ENCODE measurements at places on chromosomes 6 and 20.

DNA sequence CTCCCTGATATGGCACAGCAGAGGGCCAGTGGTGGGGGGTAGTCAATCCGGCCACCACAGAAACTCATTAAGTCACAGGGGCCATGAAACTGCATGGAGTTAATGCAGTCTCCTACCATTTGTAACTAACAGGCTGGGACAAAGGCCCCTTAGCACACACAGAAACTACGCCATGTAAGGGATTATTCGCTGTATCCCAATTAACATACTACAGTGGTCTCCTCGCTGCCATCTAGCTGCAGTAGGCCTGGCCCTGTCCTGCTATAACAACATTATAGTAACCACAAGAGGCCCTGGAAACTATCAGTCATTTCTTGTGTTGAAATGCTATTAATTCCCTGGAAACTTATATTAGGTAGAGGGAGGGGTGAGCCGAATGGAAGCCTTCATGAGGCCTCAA is 72.3 kb upstream of the CCN2 start:
- no peak for DNase-seq

DNA sequence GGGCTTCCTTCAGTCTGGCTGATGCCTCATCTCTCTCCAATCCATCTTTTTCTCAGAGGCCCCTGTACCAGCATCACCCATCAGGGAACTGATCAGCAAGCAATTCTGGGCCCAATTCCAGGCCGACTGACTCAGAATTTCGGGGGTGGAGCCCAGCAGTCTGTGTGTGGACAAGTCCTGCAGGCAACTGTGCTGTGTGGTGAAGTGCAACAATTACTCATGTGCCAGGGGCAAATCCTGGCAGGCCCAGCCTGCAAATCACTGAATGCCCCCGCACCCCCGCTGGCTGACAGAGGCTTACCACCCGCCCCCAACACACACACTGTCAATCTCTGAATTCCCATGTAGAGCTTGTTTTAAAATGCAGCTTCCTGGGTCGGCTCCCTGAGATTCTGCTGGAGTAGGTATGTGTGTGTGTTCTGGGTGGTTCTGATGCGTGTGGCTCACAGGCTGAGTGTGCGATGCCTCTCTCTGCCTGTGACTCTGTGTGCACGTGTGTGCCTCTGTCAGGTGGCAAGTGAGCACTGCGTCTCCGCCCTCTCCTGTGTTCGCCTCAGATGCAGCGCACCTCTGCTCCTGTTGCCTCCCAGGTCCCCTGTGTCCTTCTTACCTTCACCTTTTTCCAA is 45.4 kb downstream of the SSR1 start:
- DNase-seq: no peak

GRCh38 chr20:23192469-23192868 is 106.3 kb upstream of the CD93 start:
- DNase-seq: no peak

- DNase-seq: no peak
Measured at GRCh38 chr6:71383476-71383875, 94.9 kb downstream of the OGFRL1 start.

DNA sequence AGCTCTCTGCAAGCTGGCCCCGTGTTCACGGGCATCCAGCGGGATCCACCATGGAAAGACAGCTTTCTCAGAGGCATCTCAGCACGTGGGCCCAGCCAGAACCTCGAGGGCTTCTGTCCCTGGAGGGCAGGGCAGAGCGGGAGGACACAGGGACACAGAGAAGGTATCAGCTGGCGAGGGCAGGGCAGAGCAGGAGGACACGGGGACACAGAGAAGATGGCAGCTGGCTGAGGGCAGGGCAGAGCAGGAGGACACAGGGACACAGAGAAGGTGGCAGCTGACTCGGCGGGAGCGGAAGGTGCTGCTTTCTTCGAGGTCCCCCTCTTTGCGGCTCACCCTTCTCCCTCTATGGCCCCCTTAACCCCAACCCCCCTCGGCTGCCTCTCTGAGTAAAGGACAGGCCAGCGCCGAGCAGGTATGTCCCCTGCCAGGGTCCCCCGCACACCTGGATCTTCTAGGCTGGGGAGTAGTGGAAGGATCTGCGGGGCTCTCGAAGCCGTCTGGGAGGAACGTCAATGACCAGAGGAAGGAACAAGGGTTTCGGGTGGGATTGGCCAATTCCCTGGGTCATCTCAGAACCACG is 28.9 kb upstream of the BHLHE23 start:
- no peak for DNase-seq

DNA sequence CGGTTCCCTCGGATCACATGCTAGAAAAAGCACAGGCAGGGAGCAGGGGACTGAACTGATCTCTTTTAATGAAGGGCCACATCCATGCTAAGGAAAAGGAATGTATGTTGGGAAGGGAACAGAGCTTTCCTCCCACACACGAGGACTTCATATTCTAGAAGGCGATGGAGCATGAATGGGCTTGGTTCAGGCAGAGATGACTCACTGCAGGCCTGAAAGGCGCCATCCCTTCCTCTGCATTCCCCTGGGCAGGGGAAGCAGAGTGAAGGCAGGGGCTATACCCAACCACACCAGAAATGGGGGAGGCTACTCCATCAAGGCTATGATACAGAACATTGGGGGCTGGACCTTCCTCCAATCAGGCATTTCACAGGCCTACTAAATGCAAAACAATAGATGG is 30.6 kb downstream of the ELMO2 start:
- DNase-seq: no peak

- DNase-seq: no peak
Measured at GRCh38 chr6:68834551-68834950, 199.5 kb downstream of the ADGRB3 start.

DNA sequence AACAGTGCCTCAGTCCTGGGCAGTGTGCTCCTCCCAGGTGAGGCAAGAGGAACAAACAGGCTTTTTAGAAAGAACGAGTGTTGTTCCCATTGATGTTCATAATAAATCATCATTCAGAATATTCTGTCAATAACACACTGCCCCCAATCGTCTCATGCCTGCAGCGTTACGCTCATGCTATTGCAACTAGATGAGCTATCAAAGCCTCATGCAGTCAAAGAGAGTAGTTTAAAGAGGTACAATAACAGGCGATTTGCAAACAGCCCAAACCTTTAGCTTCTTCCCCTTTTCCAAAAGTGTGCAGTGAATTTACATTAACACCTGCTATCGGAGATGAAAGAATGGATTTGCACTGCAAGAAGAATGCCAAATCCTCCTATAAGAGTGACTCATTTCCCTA is 1164.7 kb upstream of the MAP3K7 start:
- DNase-seq: no peak

GRCh38 chr6:78781001-78781400 is 86.3 kb upstream of the IRAK1BP1 start:
- no peak for DNase-seq

DNA sequence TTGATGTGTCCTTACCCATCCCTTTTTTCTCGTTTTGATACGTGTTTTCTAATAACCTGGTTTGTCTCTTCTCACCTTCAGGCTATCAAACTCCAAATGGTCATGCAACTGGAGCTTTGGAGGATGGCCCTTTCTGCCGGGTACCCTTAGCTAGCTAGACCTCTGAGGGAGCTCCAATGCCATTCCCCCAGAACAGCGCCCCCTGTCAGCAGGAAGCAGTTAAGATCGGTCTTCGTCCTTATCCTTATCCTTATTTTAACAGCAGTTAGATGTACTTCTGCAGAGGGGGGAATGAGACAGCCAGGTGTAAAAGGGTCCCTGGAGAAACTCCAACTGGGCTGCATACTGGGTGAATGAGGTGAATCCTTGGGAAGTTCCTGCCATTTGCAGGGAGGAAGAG is 37.2 kb downstream of the SEL1L2 start:
- no peak for DNase-seq

- peak; percentile 13 for DNase-seq
Measured at GRCh38 chr6:42339991-42340401, 111.7 kb downstream of the TRERF1 start.

GRCh38 chr20:4150070-4150441 is 134.7 kb upstream of the RNF24 start:
- DNase-seq: no peak

- DNase-seq: no peak
Measured at GRCh38 chr6:53854843-53855567, 60.2 kb downstream of the LRRC1 start.

DNA sequence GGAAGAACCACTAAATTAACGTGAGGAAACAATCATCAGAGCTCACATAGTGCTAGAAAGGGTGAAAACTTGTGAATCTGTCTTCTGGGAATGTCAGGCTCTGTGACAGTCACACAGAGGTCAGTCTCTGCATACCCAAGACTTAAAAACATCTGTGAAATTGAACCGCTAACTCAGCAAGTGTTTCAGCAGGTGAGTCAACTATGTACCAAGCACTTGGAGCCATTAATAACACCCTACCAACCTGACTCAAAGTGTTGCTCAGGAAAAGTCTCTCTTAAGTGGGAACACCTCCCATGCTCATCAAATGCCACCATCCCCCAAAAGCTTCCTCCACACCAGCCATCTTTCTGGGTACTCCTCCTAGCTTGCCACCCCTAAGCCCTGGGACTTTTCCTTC is 92.3 kb upstream of the CARMIL1 start:
- DNase-seq: no peak

DNA sequence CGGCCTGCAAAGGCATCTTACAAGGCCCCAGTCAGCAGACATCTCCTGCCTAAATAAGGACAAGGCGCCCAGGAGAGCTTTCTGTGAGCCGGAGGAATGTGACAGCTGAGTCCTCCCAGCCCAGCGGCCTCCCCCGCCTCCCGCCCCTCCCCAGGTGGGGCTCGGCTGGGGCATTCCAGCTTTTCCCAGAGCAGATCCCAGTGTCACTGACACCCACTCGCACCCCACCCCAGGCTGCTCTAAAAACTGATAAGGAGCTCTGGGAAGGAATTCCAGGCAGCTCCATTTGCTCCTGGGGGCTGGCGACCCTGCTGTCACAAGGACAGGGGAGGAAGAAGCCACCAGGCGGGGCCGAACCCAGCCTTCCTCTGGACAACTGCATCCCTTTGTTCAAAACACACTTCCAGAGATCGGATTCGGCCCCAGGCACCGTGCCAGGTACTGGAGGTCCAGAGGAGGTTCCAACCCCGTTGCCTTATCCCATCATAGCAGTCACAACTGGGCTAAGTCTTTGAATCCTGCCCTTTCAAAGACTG is 49.7 kb downstream of the JPH2 start:
- DNase-seq: no peak

DNA sequence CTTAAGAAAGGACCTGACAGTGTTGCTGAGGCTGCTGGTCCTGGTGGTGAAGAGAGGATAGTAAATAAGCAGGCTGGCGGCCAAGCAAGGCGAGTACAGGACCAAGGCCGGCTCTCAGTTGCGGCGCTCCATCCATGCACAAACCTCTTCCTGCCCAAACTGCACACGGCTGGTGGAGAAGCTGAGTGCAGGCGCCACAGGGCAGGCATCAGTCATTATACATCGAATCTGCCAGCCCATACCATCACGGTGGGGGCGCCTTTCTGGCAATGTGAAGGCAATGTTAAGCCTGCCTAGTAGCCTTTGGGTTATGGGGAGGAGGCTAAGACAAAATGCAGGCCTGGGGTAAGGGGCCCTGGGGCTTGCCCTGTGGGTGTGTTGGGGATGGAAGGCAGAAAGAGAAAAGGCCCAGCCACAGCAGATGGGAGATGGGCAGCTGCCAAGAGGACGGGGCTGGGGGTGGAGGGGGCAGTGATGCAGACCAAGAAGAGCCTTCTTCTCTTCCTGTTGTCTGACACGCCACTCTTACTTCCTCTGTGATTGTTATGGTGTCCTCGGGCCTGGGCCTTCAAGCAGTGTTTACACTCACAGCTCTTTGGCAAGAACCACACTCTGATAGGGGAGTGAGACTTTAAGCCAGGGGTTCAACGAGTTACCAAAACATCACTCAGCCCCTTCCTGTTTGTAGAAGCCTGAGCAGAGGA is 20.3 kb upstream of the KCNK16 start:
- DNase-seq: no peak

- DNase-seq: no peak
Measured at GRCh38 chr6:43931201-43931600, 161.2 kb downstream of the VEGFA start.

- DNase-seq: no peak
Measured at GRCh38 chr6:110471726-110472365, 4.6 kb downstream of the SLC22A16 start.

All from activated CD4-positive, alpha-beta T cell treated with anti-CD3 and anti-CD28 coated beads, Interleukin-2, amount 10 ng/mL, durations not matched to agents 7 days and 5 days (primary cell).